ENCODE measurements at places on chromosomes 1 and 21.
A peak's percentile ranks its signal among the peaks of the same experiment; 100 is the strongest.

DNA sequence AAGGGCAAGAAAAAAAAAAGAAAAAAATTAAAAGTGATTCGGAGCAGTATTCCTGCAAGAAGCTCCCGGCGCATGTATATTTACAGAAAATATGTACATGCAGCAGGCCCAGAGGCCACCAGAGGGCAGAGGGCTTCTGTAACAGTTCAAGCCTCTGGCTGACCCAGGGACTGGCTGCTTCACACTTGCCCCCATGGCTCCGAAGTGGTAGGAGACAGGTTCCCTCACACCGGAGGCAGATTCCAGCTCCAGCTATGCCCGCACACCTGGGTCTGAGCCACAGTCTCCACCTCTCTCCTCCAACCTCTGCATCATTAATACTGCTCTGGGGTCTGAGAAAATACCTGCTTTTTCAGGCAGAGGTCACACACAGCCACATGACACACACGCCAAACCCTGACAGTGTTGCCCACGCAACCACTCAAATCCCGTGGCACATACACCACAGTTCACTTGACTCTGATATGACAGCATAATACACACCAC, 2.2 kb upstream of the ARHGAP30 start:
- peak; percentile 71 for DNase-seq

DNA sequence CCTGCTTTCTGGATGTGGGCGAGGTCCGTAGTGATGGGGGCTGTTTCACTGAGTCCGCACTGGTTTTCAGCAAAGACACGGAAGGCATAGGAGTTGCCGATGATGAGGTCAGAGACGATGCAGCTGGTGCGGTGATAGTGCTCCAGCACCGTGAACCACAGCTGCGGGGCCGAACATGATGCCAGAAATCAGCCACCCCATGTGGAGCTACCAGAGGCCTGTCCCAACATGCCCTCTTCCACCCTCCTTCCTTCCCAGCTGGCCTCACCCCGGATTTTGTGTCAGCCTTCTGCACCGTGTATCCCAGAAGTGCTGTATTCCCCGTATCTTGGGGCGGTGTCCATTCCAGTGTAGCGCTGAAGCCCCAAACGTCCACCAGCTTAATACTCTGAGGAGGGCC, 10.0 kb downstream of the MYBPHL start:
- DNase-seq: no peak

DNA sequence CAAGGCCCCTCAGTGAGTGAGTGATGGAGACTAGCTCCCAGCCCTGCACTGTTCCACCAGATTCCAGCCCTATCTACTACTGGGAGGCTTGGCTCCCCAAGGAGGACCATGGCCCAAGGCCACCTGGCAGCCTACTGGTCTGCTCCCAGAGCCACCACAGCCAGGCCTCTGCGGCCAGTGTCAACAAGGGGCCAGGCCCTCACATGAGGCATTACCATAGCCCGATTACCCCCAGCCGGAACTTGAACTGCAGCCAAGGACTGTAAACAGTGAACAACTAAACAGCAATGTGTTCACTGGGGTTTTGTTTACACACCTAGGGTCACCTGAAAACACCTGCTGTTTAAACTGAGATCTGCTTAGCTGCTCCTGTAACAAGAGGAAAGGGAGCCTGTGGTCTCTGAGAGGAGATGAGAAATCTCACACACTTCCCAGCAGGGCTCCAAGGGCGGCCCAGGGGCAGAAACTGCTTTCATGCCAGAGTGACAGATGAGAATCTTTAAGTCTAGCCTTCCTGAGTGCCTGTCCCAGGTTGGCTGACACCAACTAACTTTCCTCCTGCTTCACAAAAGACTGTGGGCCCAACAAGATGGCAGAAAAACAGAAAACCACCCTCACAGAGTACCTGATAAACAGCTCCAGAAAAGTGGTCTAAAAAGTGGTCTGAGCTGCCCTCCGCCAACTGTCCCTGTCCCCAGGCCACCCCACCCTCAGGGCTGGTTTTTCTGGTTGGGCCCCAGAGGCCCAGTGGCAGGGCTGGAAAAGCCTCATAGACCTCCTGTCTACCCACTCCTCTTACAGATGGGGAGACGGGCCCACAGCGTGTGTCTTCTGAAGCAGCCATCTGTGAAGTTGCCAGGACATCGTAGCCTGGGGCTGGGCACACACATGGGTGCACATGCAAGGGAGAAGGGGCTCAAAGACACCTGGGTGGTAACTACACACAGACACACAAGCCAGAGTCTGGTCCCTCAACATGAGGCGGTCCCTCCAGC, 28.8 kb downstream of the MEF2D start:
- DNase-seq: no peak

DNA sequence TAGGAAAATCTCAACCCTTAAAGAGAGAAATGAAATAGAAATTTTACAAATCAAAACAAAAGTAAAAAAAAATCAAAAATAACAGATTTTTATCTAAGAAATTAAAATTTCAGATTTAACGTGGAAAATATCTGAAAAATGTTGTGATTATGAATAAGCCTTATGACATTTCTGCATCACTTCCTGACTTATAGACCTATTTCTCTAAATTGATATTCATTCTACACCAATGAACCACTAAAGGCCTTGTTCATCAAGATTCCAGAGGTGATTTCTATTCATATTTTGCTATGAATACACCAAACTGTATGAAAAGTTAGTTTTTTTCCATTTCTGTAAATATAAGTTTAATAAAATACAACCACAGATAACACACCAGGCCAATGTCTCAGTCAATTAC, 261.5 kb downstream of the SMYD3 start:
- DNase-seq: no peak

- DNase-seq: no peak
These were observed 86.3 kb upstream of the TSPAN2 start for GRCh38 chr1:115175596-115175995.

DNA sequence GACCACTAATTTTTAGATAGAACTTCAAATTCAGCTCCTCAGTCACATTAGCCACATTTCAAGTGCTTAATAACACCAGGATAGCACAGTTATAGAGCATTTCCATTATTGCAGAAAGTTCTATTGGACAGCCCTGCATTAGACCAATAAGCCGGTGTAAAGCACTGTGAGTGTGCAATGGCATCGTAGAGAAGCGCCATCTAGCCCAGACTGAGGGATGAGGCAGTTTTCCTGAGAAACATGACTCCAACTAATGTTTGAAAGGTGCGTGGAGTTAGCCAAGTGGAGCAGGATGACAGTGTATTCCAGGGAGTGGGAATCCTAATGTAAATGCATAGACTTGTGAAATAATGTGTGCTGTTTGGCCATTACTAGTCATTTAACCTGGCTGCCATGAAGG, 7.7 kb downstream of the RPE65 start:
- DNase-seq: no peak

DNA sequence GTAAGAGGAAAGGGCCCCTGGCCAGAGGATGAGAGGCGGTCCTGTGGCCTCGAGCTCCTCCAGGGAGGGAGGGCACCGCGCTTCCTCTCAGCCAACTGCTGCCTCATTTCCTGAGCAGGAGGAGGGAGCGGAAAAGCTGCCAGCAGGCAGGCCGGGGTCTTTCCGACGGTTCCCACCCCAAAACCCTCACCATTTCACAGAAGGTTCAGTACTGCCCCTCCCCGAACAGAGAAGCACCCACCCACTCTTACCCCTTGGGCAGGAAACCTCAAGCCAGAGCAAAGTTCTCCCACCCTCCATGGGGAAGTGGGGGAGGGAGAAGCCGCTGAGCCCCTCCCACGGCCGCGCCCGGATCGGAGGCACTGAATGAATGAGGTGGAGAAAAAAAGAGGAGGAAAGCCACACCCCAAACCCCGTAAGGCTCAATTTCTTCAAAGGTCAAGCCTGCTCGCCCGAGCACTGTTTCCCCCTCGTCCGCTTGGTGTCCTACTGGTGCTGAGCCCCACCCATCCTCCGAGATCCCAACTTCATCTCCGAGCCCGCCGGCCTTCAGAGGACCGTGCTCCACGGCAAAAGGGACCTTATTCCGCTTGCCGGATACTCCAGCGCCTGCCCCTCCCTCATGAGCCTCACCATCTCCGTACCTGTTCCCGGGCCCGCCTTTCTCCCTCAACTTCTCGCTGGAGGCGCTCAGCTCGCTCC, 9.4 kb downstream of the TPM3 start:
- DNase-seq: peak; percentile 62

- no peak for DNase-seq
These were observed 761 bp upstream of the UBE2J2 start for GRCh38 chr1:1274299-1274930.

DNA sequence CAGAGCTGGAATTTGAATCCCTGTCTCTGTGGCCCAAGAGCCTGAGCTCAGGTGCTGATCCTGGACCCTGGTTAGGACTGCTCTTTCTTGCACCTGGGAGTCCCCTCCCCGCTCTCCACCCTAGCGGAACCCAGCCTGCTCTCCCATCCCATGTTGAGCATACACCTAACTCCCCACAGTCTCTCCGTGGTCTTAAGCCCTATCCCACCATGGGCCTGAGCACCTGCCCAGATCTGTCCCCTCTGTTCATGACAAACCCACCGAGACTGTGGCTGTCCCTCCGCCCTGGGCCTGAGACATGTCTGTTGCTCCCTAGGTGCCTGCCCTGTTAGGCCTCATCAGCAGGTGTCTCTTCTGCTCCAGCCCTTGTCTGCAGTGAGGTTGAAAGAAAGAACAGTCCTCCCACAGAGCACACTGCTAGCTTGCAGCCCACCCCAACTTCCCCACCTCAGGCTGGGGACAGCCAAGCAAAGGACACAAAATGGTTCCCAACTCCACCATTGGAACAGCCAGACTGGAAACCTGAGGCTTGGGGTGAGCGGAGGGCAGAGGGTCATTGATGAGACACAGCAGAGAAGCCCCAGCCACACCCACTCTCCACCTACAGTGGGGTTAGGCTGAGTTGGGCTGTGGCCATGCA, 118.5 kb downstream of the MATN1 start:
- DNase-seq: no peak

- no peak for DNase-seq
These were observed 6.0 kb upstream of the MYOG start for GRCh38 chr1:203091761-203092330.

- no peak for DNase-seq
These were observed 44.6 kb upstream of the DNASE2B start for GRCh38 chr1:84353695-84354094.

GRCh38 chr1:172322219-172323061, 98.0 kb upstream of the C1orf105 start:
- DNase-seq: no peak

- DNase-seq: no peak
These were observed 1769.7 kb downstream of the MRPL39 start for GRCh38 chr21:23837564-23837963.

- no peak for DNase-seq
These were observed 92.4 kb upstream of the GPR88 start for GRCh38 chr1:100445565-100445964.

- no peak for DNase-seq
These were observed 5.6 kb downstream of the RUNX1 start for GRCh38 chr21:35043549-35043948.

DNA sequence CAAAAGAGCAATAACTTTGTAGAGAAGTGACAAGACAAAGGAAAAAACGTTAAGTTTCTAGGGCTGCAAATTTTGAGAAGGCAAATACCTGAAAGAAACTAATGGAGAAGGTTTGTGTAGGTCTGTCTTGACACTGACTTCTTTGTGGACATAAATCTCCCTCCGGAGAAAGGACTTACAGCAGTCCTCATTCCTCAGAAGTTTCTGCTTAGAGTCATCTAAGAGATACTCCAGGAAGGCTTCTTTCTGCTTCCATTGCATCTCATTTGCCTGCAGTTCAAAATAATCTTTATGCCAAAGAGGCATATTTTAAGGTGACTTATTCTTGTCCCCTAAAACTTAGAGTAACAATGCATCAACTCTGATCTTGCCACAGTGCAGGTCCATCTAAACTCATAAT, 4.4 kb upstream of the C4BPB start:
- DNase-seq: no peak

DNA sequence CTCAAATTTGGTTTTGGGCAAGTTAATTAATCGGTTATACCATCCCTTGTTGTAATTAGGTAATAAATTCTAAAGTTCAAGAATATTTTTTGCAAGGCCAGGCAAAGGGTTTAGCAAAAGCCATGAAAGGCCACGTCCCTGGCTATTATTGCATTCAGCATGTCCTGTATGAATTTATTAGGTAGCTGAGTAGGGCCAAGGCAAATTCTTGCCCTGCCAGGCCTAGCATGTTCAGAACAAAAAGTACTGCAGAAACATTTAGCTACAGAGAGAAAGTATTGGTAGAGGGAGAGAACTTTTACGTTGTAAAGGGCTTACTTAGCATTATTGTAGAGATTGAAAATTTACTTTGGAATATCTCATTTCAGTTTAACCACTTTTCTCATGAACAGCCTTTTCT, 94.4 kb downstream of the PATJ start:
- DNase-seq: no peak

GRCh38 chr1:154006136-154006535, 15.6 kb downstream of the RPS27 start:
- no peak for DNase-seq

DNA sequence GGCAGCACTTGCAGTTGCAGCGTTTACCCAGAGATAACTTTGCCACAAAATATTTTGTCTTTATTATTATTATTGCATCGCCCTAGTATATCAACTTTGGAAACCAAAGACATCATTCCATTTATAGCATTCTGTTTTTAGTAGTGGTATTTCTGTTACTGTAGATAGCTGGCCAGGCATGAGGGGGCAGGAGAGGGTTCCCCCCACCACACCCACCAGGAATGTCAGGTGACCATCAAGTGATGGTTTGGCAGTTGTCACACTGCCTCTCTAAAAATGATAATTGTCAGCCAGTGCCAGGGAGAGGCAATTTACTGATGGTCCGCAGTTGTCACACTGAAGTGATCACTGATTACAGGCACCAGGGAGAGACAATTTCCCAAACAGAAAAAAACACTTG, 135.6 kb downstream of the TSEN15 start:
- DNase-seq: no peak

DNA sequence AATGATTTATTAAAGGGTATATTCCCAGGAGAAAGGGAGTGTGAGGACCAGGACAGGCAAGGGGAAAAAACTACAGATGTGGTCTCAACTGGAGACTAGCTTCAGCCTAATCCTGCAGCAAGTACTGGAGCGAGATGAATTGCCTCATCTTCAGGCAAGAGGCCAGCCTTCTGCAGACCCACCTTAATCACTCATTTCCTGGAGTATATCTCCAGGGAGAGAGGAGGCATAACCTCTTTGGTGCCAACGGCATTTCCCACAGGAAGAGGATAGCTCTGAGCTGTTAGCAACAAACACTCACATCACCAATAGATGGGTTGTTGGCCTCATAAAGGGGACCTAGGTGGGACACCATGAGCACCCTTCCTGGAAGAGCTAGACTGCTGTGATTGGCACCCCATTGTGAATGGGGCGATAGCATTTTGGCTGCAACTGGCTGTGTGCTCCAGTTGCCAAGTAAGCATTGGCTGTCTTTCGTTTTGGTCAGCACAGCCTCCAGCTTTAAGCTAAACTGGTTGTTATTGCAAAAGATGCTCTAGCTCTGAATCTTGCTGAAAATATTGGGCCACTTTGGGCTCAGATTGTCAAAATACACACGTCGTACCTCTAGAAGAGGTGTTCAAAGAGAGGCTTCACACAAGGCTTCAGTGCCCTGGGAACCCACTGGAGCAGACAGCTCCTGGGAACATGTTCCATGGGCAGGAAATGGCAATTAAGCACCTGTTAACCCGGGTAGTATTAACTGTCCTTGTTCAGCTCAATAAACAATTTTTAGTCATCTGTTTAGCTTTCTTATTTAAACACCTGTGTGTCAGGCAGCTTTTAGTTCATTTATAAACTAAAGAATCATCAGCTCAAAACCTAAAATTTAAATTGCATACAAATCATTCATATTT, 314.8 kb upstream of the C1orf87 start:
- no peak for DNase-seq

- DNase-seq: no peak
These were observed 133.4 kb downstream of the PLPPR5 start for GRCh38 chr1:98870959-98871903.

GRCh38 chr1:5403935-5404334, 588.3 kb downstream of the NPHP4 start:
- no peak for DNase-seq

Data from GM12892 (cell line).